ENCODE measurements at places on chromosomes 6 and 20.

DNA sequence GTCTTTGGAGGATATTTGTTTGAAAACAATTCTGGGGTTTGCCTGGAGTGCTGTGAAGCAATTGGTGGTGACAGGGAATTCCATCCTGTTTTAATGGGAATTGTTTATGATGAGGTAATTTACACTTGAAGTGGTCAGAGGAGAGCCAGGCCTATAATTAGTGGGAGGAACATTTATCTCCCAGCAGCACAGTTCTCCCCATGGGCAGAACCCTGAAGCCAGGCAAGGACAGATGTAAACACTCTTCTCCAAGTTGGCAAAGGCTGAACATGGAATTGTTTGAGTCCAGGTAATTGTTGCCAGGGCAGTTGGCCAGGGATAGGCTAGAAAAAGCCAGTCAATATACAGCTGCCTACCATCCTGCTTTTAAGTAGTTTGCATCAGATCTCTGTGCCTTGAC is 789.7 kb downstream of the FRK start:
- DNase-seq, result no peak

DNA sequence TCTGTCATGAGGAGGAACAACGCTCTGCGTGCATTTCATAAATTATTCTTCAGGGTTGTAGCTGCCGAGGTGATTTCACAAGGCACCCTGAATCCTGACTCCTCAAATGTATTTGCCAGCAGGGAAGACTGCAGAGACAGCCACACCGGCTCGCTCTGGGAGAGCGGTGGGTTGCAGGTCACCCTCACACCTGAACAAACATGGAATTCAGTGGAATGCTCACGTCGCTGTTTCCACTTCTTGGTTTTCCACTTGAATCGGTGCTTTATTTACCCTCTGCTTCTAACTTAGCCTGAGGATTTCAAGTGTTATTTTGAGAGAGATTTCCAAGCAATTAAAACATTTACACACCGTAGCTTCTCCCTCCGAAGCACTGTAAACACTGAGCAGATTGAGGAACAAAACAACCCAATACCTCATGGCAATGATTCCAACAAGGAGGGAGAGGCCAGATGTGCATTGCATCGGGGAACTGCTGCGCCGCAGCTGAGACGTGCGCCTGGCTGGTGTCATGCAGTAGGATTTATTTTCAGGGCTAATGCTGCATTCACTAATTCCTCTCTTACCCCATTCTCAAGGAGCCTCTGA is 59.5 kb upstream of the GGTLC1 start:
- DNase-seq, result no peak

DNA sequence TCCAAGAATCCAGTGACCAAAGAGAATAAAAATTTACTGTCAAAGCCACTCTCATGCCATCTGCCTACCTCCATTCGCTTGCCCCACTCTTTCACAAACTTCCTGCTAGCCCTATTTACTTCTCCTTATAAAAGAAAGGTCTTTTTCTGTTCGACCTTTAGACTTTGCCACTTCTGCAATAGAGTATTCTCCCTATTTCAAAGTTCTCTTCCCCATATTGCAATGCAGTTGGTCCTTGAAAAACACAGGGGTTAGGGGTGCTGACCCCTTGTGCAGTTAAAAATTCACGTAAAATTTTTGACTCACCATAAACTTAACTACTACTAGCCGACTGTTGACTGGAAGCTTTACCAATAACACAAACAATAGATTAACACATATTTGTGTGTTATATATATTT is 15.0 kb downstream of the CCN2 start:
- no peak for DNase-seq

DNA sequence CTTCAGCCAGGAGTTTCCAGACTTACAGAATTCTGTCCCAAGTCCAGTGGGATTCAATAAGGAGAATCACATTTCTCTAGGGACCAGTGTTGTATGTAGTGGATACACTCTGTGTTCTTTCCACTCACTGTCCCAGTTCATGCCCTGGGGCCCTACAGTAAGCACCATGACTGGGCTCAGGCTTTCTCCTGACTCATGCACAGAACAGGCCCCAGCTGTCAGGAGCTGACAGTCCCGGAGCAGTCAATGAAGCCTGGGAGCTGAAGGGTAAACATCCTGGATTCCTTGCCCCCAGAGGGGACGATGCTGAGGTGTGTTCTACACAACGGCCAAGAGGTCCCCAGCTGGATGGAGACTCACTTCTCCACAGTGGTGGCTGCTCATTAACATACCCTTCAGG is 40.2 kb upstream of the LRFN2 start:
- DNase-seq, result no peak

DNA sequence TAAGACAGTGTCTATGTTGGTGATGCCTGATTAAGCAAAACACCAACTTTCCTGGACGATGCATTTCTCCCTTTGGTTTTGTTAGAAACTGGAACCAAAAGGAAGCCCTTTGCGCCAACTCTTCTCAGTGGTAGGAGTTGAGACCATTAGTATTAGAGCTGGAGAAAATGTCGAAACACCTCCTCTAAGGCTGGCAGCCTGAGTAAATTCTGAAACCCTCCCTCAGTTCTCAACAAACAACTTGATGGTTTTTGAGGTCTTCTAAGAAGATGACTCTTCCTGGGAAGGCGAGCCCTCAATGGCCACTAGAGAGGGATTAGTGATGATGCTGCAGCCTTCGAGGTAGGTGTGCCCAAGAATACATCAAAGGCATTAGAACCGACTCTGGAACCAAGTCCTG is 78.4 kb upstream of the CCN6 start:
- DNase-seq, result no peak

- no peak for DNase-seq
Measured at GRCh38 chr6:104170401-104170800, 689.3 kb downstream of the HACE1 start.
